ENCODE measurements at places on chromosomes 1 and 21. TPM values are rescaled to one million over a fixed set of nuclear protein-coding genes. Genes with fewer than 3 reads are reported as not detected.

- no peak overlapping the region for H3K27ac ChIP-seq
- H3K4me3 ChIP-seq = no peak overlapping the region
- no peaks in the 10 kb centered on the region for H3K36me3 ChIP-seq
- DNase-seq = no peak
Observed at GRCh38 chr1:106753066-106753465, 303.4 kb upstream of the PRMT6 start.

Gene IGFN1
- total RNA-seq = not detected

Gene CELF3
- total RNA-seq = not detected

Gene ZNF593OS
- total RNA-seq = not detected

Gene SPATA45
- total RNA-seq = not detected

- peaks cover 2% of the 10 kb centered on the region for H3K36me3 ChIP-seq
- DNase-seq = no peak
- no peaks in the 10 kb centered on the region for H3K27me3 ChIP-seq
- H3K4me1 ChIP-seq = peaks cover 27% of the 10 kb centered on the region
- peak overlapping the region; percentile 92 for H3K27ac ChIP-seq
Observed at GRCh38 chr21:29072873-29073221, 601 bp downstream of the CCT8 start.

Gene TACSTD2
- 6.9 TPM for total RNA-seq

Gene CHI3L1
- 0.68 TPM for total RNA-seq

DNA sequence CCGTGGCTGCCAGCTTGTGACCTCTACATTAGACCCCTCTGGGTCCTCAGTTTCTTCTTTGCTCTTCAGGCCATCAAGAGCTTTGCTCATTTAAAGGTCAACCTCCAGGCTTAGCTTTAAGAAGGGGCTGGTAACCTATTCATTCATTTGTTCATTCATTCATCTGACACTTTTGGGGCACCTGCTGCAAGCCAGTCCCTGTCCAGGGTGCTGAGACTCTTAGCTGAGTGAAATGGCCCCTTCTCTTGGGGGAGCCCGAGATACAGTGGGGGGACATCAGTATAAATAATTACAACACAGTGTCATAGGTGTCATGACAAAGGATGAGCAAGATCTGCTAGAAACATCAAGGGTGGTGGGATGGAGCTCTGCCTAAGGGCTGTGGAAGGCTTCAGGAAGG lies 10.5 kb upstream of the TTC4 start:
- no peak overlapping the region for H3K27ac ChIP-seq
- H3K4me1 ChIP-seq = no peaks in the 10 kb centered on the region
- no peak overlapping the region for H3K4me3 ChIP-seq
- DNase-seq = no peak

DNA sequence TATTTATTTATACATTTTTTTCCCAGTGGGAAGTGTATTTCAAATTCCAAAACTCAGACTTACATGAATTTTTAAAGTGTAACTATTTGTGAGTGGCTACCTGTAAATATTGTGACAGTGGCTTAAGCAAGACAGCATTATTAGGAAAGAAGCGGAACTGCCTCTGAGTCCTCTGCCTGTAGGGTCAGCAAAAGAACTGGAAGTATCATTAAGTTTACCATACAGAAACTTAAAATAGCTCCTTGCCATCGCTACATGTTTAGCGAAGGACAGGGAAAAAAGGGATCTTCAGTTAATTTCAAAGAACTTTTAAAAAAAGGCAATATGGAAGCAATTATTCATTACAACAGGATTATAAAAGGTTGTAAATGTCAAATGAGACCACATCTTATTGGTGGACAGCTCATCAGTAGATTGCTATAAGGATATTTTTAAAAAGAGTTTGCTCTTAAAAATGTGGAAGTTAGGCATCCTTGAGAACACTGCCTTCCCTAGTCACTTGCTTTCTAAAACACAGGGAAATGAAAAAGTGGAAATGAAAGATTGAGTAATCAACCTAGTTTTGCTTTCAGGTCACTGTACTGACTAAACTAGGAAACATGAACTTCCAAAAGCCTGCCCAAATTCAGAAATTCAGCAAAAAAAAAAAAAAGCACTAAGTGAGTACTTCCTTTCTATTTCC lies 39.2 kb downstream of the NSL1 start:
- H3K27ac ChIP-seq = no peak overlapping the region
- H3K36me3 ChIP-seq = peaks cover 7% of the 10 kb centered on the region
- H3K27me3 ChIP-seq = no peaks in the 10 kb centered on the region

Gene ABCG1
- total RNA-seq = 20.6 TPM

GRCh38 chr21:34203851-34204420 lies 130.6 kb downstream of the MRPS6 start:
- H3K4me1 ChIP-seq = peaks cover 34% of the 10 kb centered on the region
- no peaks in the 10 kb centered on the region for H3K36me3 ChIP-seq
- peak overlapping the region; percentile 84 for H3K27ac ChIP-seq
- DNase-seq = no peak
- H3K27me3 ChIP-seq = no peaks in the 10 kb centered on the region

DNA sequence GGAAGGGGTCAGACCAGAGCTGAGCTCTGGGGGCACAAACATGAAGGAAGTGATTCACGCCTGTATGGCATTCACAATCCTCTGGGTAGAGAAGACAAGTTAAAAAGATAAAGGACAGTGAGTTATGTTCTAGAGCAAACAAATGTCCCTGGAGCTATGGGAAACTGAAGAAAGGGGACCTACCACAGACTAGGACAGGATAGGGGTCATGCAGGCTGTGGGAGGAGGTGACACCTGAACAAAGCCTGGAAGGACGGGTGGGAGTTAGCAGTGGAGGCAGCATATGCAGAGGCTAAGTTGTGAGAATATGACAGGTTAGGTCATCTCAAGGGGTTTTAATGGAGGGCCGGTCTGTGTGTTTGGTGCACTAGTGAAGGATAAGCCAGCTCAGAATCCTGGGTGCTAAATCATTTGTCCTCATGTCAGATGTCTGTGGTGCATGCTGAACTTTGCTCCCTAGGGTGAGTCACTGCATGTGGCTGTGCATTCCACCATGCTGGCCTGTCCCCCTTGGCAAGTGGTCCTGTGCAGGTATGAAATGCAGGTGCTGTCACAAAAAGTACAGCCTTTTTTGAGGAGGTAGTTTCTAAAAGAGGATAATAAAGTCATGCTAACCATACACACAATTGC lies 28.5 kb downstream of the TNN start:
- no peak overlapping the region for H3K4me3 ChIP-seq
- no peaks in the 10 kb centered on the region for H3K36me3 ChIP-seq
- H3K27ac ChIP-seq = no peak overlapping the region
- H3K4me1 ChIP-seq = no peaks in the 10 kb centered on the region

DNA sequence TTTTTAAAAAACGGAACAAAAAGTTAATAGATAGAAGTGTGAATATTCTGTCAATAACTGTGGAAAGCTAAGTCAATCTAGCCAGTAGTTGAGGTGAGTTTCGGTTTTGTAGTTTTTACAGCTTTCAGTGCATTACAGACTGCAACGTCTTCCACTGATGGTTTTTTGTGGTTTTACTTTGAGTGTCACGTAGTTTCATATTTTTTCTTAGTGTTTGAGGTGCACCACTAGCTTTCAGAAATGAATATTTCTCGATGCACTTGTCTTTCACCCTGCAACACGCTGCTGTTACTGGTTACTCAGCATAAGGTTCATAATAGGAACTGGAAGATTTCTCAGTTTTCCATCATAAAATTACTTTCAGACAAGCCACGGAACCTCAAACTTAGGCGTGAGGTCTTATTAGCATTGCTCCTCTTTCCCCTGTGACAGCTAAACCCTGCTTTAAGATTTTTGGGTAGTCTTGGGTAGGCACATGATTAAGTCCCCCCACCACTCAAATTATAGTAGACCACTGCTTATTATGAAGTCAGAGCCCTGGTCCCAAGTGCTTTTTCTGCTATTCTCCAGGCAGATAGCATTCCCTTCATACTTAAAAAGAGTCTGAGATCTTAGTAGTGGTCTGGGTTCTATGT lies 1412.7 kb downstream of the KCNT2 start:
- no peak overlapping the region for H3K4me3 ChIP-seq
- DNase-seq = no peak
- no peak overlapping the region for H3K27ac ChIP-seq
- no peaks in the 10 kb centered on the region for H3K4me1 ChIP-seq

DNA sequence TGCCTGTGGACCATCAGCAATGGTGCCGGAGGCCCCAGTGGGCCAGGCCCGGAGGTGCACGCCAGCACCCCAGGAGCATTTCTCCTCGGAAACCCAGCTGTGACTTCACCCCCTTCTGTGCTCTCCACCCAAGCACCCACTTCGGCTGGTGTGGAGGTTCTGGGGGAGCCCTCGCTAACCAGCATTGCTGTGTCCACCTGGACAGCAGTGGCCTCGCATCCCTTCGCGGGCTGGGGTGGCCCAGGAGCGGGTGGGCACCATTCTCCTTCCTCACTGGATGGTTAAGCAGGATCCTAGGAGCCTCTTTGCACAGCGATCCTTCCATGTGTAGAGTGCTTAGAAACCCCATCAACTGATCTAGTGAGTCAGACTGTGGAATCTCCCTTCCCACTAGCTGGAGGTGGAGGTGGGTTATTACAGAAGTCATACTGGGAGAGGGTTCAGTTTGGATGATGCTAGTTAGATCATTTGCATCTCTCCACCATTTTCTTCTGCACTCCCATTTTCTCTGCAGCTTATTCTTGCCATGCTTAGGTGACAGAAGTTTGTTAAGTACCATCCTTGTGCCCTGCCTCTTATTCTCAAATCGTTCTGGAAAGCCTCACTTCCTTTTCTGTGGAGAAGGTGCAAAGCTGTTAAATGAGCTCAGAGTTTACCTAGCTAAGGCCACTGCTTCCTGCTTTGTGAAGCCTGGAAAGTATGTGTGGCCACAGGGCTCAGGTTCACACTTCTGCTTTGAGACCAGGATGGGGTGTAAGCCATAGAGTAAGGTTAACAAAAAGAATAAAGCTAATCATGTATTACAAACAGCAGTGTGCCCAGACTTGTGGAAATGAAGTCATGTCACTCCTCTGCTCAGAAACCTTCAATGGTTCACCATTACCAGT lies 32.3 kb downstream of the TBX19 start:
- H3K27me3 ChIP-seq = no peaks in the 10 kb centered on the region
- no peaks in the 10 kb centered on the region for H3K4me1 ChIP-seq
- no peak overlapping the region for H3K4me3 ChIP-seq
- DNase-seq = no peak

DNA sequence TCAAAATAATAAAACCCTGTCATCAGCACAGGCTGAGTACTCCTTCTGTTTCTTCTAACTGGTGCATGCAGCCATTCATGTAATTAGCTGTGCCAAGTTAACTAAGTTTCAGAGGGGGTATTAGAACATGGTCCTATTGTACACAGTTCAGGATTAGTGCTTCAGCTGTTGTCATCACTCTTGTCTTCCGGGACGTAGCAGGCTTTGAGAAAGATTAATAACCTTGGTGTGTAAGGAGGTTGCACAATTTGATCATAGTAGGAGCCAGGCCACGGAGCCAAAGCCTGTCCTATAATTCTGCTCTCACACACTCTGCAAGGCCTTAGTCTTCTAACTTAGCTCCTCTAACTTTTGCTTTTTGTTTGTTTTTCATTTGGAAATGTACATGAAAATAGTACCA lies 44.7 kb downstream of the PTGFRN start:
- H3K4me3 ChIP-seq = no peak overlapping the region
- no peaks in the 10 kb centered on the region for H3K36me3 ChIP-seq
- no peaks in the 10 kb centered on the region for H3K27me3 ChIP-seq
- DNase-seq = no peak
- H3K27ac ChIP-seq = no peak overlapping the region

DNA sequence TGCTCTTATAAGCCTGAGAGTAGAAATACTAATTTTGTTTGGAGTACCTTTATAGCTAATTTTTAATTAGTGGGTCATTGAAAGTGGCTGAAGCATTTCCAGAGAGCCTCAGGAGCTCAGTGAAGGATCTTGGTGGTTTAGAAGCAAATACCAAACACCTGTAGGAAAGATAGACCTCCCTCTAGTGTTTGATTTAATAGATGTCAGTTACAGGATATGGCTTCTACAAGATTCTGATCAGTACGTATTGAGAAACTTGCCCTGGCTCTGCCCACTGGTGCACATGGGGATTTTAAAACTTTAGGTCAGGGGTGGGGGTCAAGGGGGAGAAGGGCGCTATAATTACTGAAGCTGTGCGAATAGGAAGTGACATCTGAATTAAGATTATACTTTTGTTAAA lies 122.2 kb downstream of the POU2F1 start:
- H3K27ac ChIP-seq = no peak overlapping the region
- no peaks in the 10 kb centered on the region for H3K4me1 ChIP-seq
- H3K36me3 ChIP-seq = no peaks in the 10 kb centered on the region
- H3K4me3 ChIP-seq = no peak overlapping the region

DNA sequence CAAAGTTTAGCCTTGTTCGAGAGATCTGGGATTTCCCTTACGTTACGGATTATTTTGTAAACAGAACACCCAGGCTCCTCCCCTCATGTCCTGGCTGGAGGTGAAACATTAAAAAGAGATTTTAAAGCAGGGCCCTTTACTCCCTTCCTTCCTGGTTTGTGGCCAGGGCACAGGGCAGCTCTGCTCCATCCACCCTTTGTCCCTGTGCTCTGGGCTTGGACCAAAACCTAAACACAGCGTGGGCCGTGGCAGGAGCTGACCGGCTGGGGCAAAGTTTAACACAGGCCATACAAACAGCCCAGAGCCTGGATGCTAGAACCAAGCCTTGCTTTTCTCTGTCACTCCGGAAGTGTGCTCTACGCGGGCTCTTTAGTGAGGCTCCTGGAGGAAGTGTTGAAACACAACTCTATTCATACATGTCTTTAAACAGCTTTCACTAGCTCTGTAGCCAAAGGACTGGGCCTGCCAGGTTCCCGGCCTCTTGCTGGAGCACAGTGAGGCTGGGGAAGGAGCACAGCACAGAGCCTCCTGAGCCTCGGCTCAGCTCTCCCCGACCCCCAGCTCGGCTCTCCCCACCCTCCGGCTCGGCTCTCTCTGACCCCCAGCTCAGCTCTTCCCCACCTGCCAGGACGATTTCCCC lies 84.7 kb downstream of the PDE9A start:
- no peak for DNase-seq
- no peak overlapping the region for H3K4me3 ChIP-seq
- no peaks in the 10 kb centered on the region for H3K27me3 ChIP-seq
- H3K27ac ChIP-seq = no peak overlapping the region
- no peaks in the 10 kb centered on the region for H3K36me3 ChIP-seq

Gene GSTM5
- 6.9 TPM for total RNA-seq

- peaks cover 19% of the 10 kb centered on the region for H3K4me1 ChIP-seq
- DNase-seq = no peak
- H3K4me3 ChIP-seq = no peak within 1 kb of the TSS
- peaks cover 14% of the 10 kb centered on the region for H3K36me3 ChIP-seq
- H3K27ac ChIP-seq = no peak within 1 kb of the TSS
Observed at GRCh38 chr1:109306832-109307273, at the start of gene MYBPHL. TSS of gene MYBPHL (minus strand) at chr1:109307011. CDS start at chr1:109306991, 20 bp downstream.

Gene NUAK2
- 0.78 TPM for total RNA-seq

Gene GJA9
- not detected for total RNA-seq

Gene TNFRSF4
- total RNA-seq = 1.8 TPM

Data from thoracic aorta (tissue), 2 donors.